Ureter (tissue), 1 donor: ENCODE measurements at places on chromosomes 7 and 10. TPM values are rescaled to one million over a fixed set of nuclear protein-coding genes. Genes with fewer than 3 reads are reported as not detected.

- DNase-seq, result no peak
Measured at GRCh38 chr7:117759950-117760640, 113.1 kb downstream of the CTTNBP2 start.

GRCh38 chr10:5945561-5946418 is 31.6 kb downstream of the IL15RA start:
- DNase-seq, result peak; percentile 66

- peak; percentile 41 for DNase-seq
Measured at GRCh38 chr7:124992851-124993562, 63.4 kb upstream of the POT1 start.

- no peak for DNase-seq
Measured at GRCh38 chr7:125599387-125599786, 669.8 kb upstream of the POT1 start.

GRCh38 chr7:38147005-38147404 is 31.0 kb upstream of the STARD3NL start:
- DNase-seq, result no peak

GRCh38 chr10:71831646-71832552 is 19.2 kb downstream of the PSAP start:
- DNase-seq, result no peak

DNA sequence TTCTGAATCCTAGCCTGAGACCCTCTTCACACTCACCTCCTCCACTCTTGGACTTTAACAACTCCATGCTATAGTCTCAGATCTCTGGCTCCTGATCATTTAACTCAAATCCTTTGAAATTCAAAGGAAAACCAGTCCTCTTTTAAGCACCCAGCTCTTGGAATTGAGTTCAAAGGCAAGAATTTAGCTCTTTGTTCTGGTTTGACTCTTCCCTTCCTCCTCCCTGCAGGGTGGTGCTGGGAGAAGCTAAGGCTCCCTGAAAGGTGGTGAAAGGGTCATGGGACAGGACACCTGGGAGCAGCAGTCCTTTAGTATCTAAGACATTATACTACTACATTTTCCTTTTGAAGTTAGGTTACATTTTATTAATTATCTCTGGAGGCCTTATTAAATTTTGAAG is 259.4 kb downstream of the CCSER2 start:
- DNase-seq, result no peak

- no peak for DNase-seq
Measured at GRCh38 chr7:128361411-128362379, at the start of gene PRRT4. PRRT4 (minus strand) TSS chr7:128361690.

GRCh38 chr7:103114576-103115008 is 34.3 kb downstream of the NAPEPLD start:
- no peak for DNase-seq

DNA sequence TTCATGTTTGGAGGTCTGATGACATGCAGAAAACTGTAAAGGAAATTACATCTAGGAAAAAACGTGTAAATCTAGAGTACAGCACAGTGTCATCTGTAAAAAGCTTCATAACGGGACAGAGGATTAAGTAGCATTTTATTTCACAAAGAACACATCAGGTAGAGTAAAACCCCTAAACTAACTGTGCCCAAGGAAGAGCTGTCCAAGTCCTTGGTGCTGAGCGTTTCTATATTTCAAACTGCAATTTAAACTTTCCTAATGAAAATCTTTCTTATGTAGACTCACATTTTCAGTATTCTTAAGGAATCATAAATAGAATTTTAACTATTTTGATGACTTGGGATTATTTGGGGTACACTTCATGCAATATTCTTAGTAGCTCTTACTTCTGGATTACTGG is 646.2 kb downstream of the IPMK start:
- DNase-seq, result no peak

DNA sequence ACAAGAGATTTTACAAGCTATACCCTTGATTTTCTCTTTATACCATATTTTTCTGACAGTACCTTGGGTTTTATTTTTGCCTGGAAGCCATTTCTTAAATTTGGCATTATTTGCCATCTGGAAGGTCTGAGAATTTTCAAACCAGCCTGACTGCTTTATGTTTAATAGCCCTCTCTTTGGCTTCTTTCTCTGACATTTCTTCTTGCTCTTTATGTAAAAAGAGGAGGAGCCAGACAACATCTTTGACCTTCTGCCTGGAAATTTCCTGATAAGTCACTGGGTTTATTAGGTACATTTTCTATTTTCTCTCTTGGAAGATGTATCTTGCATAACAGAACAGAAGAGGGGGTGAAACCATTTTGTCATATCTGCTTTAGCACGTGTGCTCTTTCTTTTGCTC is 79.6 kb downstream of the LANCL2 start:
- DNase-seq, result no peak

DNA sequence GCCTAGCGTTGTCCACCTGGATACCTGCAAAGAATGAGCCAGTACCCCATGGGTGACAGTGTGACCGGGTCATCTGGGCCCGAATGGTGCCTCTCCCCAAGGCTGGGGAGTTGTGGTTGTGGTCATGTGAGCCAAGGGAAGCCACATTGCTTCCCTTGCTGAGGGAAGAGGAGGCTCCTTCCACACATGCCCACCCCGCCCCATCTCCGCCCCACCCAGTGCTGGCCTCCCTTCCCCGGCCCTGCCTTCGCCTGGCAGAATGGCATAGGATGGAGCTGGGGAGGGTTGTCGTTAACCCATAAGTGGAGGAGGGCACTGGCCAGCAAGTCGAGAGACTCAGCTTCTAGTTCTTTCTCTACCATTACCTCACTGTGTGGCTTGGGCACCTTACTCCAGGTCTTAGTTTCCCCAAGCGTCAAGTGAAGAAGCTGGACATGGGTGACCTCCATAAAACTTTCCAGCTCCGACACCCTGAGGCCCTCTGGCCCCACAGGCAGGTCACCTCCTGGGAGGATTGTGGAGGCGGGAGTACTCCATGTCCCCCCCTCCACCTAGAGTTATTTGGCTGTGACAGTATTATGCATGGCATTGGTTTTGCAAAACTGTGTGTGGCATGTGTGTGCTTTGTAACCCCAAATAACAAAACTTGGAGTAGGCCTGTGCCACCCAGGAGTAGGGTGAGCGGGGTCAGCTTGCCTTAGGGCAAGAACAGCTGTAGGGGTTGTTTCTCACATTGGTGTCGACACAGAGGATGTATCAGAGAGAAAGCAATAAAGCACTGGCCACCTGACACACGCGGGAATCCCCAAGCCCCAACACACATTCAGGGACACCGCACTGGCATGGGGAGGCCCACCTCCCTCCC is 90.5 kb upstream of the MACROH2A2 start:
- DNase-seq, result peak; percentile 41

DNA sequence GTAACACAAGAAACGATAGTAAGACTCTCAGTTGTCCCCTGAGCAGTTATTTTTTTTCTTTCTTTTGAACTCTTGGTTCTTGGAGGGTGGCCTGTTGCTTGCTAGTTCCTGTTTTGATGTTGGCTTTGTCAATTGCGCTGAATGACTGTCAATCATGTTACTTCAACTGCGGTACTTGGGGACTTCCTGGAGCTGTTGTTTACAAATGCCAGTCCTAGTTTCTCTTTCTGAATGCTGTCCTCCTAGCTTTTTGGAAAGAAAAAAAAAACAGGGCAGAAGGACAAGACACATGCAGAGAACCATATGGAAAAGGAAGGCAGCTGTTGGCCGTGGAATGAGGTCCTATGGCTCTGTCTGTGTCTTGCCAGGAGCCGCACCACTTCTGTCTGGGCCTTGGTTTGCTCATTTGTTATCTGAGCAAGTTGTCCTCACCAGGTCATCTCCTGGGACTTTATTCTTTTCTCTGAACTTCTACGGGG is 7.0 kb upstream of the PDCD4 start:
- no peak for DNase-seq

- no peak for DNase-seq
Measured at GRCh38 chr10:128873411-128874054, 593.5 kb upstream of the MGMT start.

- no peak for DNase-seq
Measured at GRCh38 chr10:87734987-87735827, 75.5 kb downstream of the PAPSS2 start.

GRCh38 chr7:28203508-28204240 is 23.1 kb upstream of the JAZF1 start:
- DNase-seq, result no peak

- peak; percentile 75 for DNase-seq
Measured at GRCh38 chr7:107505997-107506673, 36.3 kb downstream of the GPR22 start.

DNA sequence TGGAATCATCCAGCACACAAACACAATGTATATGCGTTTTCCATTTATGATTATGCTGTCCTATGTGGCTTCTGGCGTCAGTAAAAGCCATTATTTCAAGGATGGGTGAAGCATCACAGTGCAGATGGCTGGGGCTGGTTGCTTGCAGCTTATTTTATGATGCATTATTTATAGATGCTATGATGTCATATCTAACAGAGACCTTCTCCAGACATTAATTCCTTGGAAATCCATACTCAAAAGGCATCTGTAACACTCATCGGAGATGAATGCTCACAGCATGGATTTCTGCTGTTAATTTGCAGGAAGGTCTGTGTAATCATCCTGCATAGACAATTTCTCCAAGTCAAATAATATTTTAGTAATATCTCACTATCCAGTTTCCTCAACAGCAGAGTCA is 7.2 kb downstream of the RGS10 start:
- no peak for DNase-seq

GRCh38 chr7:129191272-129191671 is 2.8 kb downstream of the SMO start:
- DNase-seq, result no peak

- DNase-seq, result no peak
Measured at GRCh38 chr7:6128205-6128604, 97.0 kb downstream of the ANKRD61 start.

DNA sequence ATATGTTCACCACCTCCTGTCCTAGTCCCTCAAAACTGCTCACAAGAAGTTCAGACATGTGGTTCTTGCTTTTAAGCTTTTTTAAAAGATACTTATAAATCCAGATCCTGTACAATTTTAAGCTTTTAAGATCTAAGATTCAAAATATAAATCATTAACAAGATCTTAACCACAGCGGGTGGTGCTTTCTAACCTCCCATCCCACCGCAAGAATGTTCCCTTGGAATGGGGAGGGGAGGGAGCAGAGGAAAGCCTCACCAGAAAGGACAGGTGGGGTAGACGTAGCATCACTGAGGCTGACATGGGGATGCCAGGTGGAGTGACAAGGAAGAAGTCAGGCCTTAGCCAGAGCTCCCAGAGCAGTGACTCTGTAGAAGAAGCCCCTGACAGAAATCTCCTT is 133.5 kb downstream of the C1GALT1 start:
- no peak for DNase-seq

GRCh38 chr10:6002809-6003510 is 25.6 kb upstream of the IL15RA start:
- no peak for DNase-seq

DNA sequence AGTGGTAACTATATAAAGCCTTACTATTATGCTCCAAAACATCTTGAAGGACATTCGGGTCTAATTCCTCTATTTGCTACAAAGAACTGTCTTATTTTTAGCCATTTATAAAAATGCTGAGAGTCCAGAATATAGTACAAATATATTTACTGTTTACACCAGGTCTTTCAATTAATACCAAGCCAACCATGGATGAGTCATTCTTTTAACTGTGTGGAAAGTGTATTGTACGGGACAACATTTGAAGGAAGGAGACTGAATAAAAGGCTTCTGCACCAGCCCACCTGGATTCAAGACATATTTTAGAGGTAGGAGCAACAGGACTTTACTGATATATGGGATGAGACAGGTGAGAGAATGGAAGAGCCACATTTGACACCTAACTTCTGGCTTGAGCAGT is 35.4 kb downstream of the MASTL start:
- no peak for DNase-seq

The ANK3 gene
- 86.0 TPM for total RNA-seq

The SLC29A4 gene
- total RNA-seq, result 3.7 TPM

The LLCFC1 gene
- not detected for total RNA-seq

The FGFBP3 gene
- total RNA-seq, result 2.9 TPM

The PIK3CG gene
- total RNA-seq, result 5.3 TPM

The CACNA2D1 gene
- 20.2 TPM for total RNA-seq

The DNAJC12 gene
- 1.8 TPM for total RNA-seq

The HBP1 gene
- 62.1 TPM for total RNA-seq

The KCND2 gene
- 4.9 TPM for total RNA-seq
